ENCODE measurements at places on chromosomes 4 and X. TPM values are rescaled to one million over a fixed set of nuclear protein-coding genes. Genes with fewer than 3 reads are reported as not detected.

The RAB33A gene
- 15.2 TPM for total RNA-seq

The MAGEA6 gene
- not detected for total RNA-seq

The RNF212 gene
- total RNA-seq: 1.7 TPM

The ABCB7 gene
- total RNA-seq: 23.2 TPM

The RAB39B gene
- total RNA-seq: 0.56 TPM

The LGI2 gene
- total RNA-seq: under 0.01 TPM

The SORCS2 gene
- 0.19 TPM for total RNA-seq

The APEX2 gene
- 4.5 TPM for total RNA-seq

The DGAT2L6 gene
- total RNA-seq: not detected

The IL13RA2 gene
- total RNA-seq: 0.38 TPM

The CHIC2 gene
- total RNA-seq: 96.4 TPM

The CNKSR2 gene
- 2.3 TPM for total RNA-seq

The LRIT3 gene
- total RNA-seq: not detected

The LNX1 gene
- total RNA-seq: 1.2 TPM

The FAAH2 gene
- not detected for total RNA-seq

The STARD8 gene
- 4.6 TPM for total RNA-seq

The DGKK gene
- not detected for total RNA-seq

The EXOSC9 gene
- total RNA-seq: 30.7 TPM

The RADX gene
- 2.5 TPM for total RNA-seq

The SSX4B gene
- total RNA-seq: not detected

The CSAG1 gene
- not detected for total RNA-seq

The SAGE1 gene
- total RNA-seq: not detected

The VCX3B gene
- total RNA-seq: not detected

The TCEAL9 gene
- total RNA-seq: 159 TPM

The CENPVL2 gene
- total RNA-seq: not detected

The HTN3 gene
- total RNA-seq: not detected

The DOK7 gene
- under 0.01 TPM for total RNA-seq

The PCYT1B gene
- under 0.01 TPM for total RNA-seq

The CPE gene
- 294 TPM for total RNA-seq

The SSX2B gene
- not detected for total RNA-seq

The HSFX2 gene
- total RNA-seq: not detected

The TET2 gene
- 8.5 TPM for total RNA-seq

The IL21 gene
- total RNA-seq: not detected

The CENPE gene
- 3.9 TPM for total RNA-seq

The USP17L15 gene
- total RNA-seq: not detected

The SORBS2 gene
- total RNA-seq: 22.6 TPM

The ZNF630 gene
- total RNA-seq: 1.2 TPM

The LRP2BP gene
- 0.58 TPM for total RNA-seq

The ETDB gene
- total RNA-seq: not detected

The KCND1 gene
- total RNA-seq: 0.56 TPM

The NPFFR2 gene
- total RNA-seq: not detected

The ALAS2 gene
- not detected for total RNA-seq

The CENPVL1 gene
- not detected for total RNA-seq

All from regular cardiac myocyte (primary cell).